ENCODE measurements at places on chromosomes 7 and 10.
A peak's percentile ranks its signal among the peaks of the same experiment; 100 is the strongest.

DNA sequence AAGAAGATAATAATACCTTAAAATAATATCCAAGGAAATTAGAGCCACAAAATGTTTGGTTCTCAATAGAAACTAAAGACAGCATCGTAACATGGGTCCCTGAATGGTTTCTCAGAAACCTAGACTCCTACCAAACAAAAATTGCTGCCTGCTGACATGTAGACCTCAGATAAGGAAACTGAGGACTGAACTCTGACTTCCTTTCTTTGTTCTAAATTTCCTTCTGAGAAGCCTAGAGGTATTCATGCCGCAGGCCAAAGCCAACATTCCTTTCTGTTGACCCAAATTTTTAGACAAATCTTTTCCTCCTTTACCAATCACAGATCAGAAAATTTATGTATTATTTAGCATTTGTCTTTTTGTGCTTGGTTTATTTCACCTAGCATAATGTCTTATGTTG is 816.7 kb upstream of the PHF14 start:
- no peak for DNase-seq

DNA sequence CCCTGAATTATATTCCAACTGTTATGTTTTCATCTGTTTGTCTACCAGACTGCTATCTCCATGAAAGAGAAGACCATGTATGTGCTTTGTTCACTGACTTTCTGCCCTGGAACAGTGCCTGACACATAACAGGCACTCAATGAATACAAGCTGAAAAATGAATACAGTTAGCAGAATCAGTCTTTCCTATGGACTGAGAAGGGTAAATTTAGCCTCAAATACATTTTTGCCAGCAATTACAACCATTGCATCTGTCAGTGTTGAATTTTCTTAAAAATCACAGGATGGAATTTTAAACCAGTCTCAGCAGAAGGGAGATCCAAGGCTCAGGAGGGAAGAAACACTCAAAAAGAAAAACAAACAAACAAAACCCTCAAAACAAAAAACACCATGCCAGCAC is 1018.1 kb downstream of the XPNPEP1 start:
- DNase-seq = no peak

- peak; percentile 34 for DNase-seq
Observed at GRCh38 chr7:35777121-35777520, 23.7 kb upstream of the SEPTIN7 start.

DNA sequence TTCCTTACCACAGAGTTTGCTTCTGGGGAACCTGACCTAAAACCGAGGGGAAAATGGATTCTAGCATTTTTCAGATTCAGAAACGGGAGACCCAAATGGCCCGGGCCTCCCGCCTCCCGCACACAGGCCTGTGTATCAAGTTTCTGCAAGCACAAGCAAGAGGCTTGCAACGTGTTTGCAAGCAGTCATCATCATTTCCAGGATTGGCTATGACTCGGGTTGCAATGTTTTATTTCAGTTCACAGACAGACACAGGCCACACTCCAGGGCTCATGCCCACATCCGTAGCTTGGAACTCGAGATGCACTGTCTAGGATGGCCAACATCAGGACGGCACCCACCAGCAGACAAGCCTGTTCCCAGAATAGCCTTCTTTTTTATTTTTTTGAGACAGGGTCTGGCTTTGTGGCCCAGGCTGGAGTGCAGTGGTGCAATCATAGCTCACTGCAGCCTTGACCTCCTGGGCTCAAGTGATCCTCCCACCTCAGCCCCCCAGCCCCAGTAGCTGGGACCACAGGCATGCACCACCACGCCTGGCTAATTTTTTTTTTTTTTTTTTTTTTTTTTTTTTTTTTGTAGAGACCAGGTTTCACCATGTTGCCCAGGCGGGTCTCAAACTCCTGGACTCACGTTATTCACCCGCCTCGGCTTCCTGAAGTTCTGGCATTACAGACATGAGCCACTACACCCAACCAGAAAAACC is 68.1 kb upstream of the FOXK1 start:
- no peak for DNase-seq

DNA sequence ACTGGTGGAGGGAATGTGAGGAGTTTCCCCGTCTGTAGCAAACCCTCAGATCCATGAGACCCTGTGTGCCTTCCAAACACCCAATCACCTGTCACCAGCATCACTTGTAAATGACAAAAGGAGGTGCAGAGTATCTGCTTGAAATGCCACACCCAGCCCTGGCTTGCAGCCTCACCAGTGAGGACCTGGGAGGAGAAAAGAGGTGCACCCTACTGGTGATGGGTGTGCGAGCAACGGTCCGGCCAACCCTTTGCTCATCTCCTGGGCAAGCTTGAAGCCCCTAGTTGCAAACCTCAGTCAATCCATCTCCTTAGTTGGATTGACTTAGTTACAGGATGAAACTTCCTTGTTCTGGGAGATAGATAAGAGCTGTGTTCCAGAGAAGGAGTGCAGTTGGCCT is 62.4 kb upstream of the WAPL start:
- no peak for DNase-seq

- no peak for DNase-seq
Observed at GRCh38 chr7:91276909-91277308, 12.7 kb downstream of the FZD1 start.

DNA sequence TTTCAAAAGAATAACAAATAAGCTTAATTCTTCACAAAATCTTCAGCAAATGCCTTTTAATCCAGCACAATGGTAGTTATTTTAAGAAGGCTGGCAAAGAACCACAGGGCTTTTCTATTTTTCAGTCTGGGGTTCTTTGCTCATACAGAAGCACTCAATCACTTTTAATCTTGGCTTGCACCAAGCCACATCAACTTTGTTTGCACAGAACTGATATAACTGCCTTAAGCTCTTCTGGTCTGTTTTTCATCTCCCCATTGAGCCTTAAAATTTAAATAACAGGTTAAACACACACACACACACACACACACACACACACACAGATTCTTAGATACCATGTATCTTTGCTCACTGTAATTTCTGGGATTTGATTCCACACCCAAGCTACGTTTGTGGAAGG is 377.0 kb downstream of the GATA3 start:
- DNase-seq = no peak

DNA sequence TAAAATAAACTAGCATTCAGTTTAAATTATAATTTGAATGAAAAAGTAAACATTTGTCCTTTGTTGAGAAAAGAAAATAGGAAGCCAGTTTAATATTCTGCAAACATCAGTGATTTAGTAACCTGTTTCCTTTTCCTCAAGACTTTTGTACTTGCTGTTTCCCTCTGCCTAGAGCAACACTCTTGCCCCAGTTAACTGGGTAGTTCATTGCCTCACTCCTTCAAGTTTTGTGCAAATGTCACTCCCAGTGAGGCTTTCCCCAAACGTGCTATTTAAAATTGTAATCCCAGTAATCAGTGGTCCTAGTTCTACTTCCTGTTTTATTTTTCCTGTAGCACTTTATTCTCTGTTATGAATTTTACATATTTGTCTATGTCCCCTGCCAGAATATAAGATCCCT is 23.8 kb downstream of the DLD start:
- no peak for DNase-seq

GRCh38 chr7:95686109-95686508 is 86.2 kb upstream of the DYNC1I1 start:
- DNase-seq = peak; percentile 26

GRCh38 chr7:45088821-45089340 is at the start of gene NACAD:
TSS of gene NACAD (minus strand) at chr7:45088969. CDS start at chr7:45088894, 75 bp downstream.
- peak; percentile 69 for DNase-seq

DNA sequence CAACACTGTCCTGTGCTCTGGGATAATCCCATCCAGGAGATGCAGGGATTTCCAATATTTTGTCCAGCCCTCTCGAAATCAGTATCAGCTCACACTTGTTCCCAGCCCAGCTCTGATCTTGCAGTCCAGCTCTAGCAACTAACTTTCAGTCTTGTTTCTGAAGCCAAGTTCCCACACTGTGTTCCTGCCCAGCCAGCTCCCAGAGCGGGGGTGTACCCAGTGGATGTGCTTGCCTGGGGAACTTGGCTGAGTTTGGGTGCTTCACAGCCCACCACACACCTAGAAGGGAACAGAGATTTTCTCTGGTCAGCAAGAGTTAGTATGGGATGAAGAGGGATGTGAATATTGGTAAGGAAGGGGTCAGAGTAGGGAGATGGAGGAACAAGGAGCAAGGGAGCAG is 57.5 kb upstream of the RAPGEF5 start:
- no peak for DNase-seq

DNA sequence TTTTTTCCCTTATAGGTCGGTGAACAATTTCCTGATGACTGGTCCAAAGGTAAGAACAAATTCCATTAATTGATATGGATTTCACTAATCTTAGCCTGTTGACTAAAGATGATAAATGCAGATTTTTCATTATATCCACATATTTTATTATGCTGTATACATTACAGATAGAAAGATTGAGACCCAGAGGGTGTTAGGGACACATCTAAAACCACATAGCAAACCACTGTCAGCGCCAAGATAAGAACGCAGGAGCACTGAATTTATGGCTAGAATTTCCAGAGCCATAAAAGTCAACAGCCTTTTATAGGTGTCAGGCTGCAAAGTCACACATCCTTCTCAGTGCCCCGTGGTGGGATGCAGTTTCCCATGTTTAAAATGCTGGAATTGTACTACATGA is 16.2 kb downstream of the WNT8B start:
- DNase-seq = no peak

- peak; percentile 80 for DNase-seq
Observed at GRCh38 chr10:123583639-123584418, 82.3 kb upstream of the GPR26 start.

- DNase-seq = no peak
Observed at GRCh38 chr7:44072364-44073231, 7.2 kb upstream of the PGAM2 start.
